ENCODE measurements at places on chromosomes 16 and 17.
A peak's percentile ranks its signal among the peaks of the same experiment; 100 is the strongest.

GRCh38 chr17:10119203-10120108, 79.0 kb downstream of the GAS7 start:
- no peak for DNase-seq

GRCh38 chr17:74219576-74220133, 6.3 kb downstream of the TTYH2 start:
- no peak for DNase-seq

- peak; percentile 46 for DNase-seq
These were observed at the start of gene CD7 for GRCh38 chr17:82317394-82318168. Gene CD7, minus strand, starts transcription at chr17:82317608. Its CDS starts 113 bp downstream, at chr17:82317495.

- DNase-seq = no peak
These were observed 318.8 kb downstream of the CDH13 start for GRCh38 chr16:82945420-82946101.

GRCh38 chr16:50430076-50430475, 61.3 kb upstream of the BRD7 start:
- DNase-seq = no peak

- no peak for DNase-seq
These were observed 59.7 kb downstream of the SHISA6 start for GRCh38 chr17:11300738-11301137.
